ENCODE measurements at places on chromosomes 1 and 21. TPM values are rescaled to one million over a fixed set of nuclear protein-coding genes. Genes with fewer than 3 reads are reported as not detected.

CHTOP gene
- 36.5 TPM for total RNA-seq

POGZ gene
- 16.1 TPM for total RNA-seq

SEMA4A gene
- 21.4 TPM for total RNA-seq

XCL1 gene
- total RNA-seq: not detected

SLC2A5 gene
- total RNA-seq: 1.9 TPM

NCF2 gene
- 18.3 TPM for total RNA-seq

FAAH gene
- 29.6 TPM for total RNA-seq

PDZK1IP1 gene
- total RNA-seq: 9.7 TPM

AADACL4 gene
- total RNA-seq: not detected

ACOT7 gene
- total RNA-seq: 45.5 TPM

GBP4 gene
- total RNA-seq: 3.0 TPM

NTMT2 gene
- total RNA-seq: not detected

DNA sequence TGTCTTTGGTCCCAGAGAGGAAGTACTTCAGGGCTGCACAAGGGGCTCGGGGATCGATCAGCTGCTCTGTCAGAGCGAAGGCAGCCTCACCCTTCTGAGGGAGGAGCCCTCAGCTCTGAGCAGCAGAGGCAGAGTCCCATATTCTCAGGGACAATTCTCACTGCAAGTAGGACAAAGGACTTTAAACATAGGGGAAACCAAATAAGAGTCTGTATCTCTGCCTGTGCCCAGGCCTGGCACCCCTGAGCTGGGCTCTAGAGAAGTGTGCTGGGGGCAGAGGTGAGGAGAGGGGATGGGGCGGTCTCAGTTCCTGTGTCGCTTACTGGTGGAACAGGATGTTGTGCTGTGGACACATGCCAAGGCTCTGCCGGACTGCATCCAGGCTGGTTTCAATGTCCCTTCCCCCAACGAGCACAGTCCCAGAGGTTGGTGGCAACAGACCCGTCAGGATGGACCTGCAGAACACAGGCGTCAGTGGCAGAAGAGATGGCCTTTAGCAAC, 76.6 kb downstream of the ABCA4 start:
- peak overlapping the region; percentile 77 for H3K27ac ChIP-seq
- H3K4me3 ChIP-seq: no peak overlapping the region
- no peaks in the 10 kb centered on the region for H3K36me3 ChIP-seq
- no peak for DNase-seq
- peaks cover 5% of the 10 kb centered on the region for H3K4me1 ChIP-seq

DNA sequence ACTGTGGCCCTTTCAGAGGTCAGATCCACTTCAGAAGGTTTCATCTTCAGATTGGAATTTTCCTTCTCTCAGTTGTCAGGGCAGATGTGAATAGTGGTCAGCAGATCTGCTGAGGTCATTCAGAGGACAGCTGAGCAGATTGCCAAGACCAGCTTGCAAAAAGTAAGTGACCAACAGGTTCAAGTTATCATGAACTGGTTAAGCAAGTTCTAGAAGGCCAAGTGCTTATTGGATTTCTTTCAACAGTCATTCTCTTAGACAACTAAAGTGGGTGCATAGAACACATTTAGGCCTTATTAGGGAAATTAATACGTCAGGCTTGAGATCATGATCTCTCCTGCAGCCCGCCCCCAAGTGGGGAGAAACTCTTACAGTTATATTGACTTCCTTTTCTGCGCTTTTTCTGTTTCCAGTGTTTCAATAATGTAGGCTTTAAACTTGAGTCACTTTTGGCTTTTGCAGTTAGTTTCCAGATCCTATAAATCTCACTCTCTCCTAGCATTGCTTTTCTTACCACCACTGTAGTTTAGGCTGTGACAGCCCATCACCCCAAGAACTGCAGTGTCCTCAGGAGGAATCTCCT, 96.4 kb downstream of the C1orf21 start:
- peaks cover 22% of the 10 kb centered on the region for H3K36me3 ChIP-seq
- peak overlapping the region; percentile 73 for H3K27ac ChIP-seq
- DNase-seq: no peak
- no peaks in the 10 kb centered on the region for H3K27me3 ChIP-seq

DNA sequence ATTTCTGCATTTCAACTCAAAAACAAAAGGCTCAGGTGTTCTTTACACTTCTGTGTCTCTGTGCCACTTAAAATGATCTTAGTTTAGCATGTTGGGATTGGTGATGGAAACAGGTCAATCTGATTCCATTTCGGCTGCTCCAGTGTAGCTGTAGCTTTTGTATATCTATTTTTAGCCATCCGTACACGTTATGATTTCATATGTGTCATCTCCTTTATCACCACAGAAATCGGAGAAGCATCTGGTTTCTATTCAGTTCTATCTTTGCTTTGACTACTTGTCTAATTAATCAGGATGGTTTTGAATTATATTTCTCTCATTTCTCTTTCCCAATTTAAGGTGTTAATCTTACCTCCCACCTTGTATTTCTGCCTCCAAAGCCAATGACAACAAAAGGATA, 41.1 kb downstream of the RGS21 start:
- H3K27me3 ChIP-seq: no peaks in the 10 kb centered on the region
- no peaks in the 10 kb centered on the region for H3K36me3 ChIP-seq
- no peaks in the 10 kb centered on the region for H3K4me1 ChIP-seq
- H3K4me3 ChIP-seq: no peak overlapping the region
- no peak for DNase-seq
- H3K27ac ChIP-seq: no peak overlapping the region

GRCh38 chr1:24562625-24563024, 6.7 kb downstream of the NCMAP start:
- H3K27me3 ChIP-seq: no peaks in the 10 kb centered on the region
- no peak for DNase-seq
- H3K4me3 ChIP-seq: no peak overlapping the region
- no peaks in the 10 kb centered on the region for H3K4me1 ChIP-seq
- no peak overlapping the region for H3K27ac ChIP-seq

GRCh38 chr1:155170101-155170785, 2.9 kb downstream of the KRTCAP2 start:
- H3K27ac ChIP-seq: no peak overlapping the region
- no peak overlapping the region for H3K4me3 ChIP-seq
- H3K4me1 ChIP-seq: peaks cover 62% of the 10 kb centered on the region
- H3K27me3 ChIP-seq: no peaks in the 10 kb centered on the region

DNA sequence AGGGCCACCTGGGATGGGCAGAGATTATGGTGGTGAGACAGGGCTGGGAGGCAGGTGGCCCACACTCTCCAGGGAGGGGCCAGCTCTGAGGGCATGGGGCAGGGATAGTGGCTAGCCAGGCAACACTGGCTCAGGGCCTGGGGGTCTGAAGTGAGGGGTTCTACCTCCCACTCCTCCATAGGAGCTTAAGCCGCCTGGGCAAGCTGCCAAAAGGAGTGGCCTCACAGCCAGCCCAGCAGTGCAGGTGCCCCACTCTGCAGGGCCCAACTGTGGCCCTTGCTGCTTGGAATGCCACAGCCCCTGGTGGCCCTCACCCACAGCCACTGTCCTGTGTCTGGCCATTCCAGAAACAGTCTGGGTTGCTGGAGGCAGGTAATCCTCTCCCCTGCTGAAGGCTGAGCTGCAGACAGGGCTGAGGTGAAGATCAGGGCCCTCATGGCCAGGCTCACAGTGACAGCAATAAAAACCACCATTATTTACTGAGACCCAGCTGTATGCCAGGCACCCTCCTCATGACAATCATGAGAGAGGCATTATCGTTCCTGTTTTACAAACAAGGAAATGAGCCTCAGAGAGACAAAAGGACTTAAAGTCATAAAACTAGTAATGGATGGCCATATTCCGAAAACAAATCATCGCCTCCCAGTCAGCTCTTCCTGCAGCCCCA, 31.0 kb downstream of the KIF21B start:
- H3K27ac ChIP-seq: no peak overlapping the region
- no peak for DNase-seq
- H3K27me3 ChIP-seq: no peaks in the 10 kb centered on the region
- H3K4me3 ChIP-seq: no peak overlapping the region

DNA sequence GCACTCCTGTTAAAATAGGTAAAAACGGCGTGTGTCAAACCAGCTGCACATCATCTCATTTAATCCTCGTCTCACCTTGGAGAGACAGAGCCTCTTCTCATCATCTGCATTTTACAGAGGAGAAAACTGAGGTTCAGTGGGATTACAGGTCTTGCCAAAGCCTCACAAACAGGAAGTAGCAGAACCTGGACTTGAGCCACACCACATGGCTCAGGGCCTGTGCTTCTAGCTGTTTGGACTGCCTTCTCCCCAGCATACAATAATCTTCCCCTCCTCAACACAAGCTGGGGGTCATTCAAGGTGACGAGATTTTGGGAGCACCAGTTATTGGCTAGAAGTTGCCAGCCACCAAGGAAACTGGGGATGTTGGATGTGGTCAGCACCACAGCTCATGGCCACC, 167.9 kb upstream of the ZC3H12A start:
- H3K4me1 ChIP-seq: no peaks in the 10 kb centered on the region
- no peaks in the 10 kb centered on the region for H3K36me3 ChIP-seq
- H3K4me3 ChIP-seq: no peak overlapping the region

GRCh38 chr21:45892916-45893739, 88.4 kb upstream of the COL6A1 start:
- peaks cover 20% of the 10 kb centered on the region for H3K27me3 ChIP-seq
- H3K4me3 ChIP-seq: no peak overlapping the region
- H3K4me1 ChIP-seq: peaks cover 12% of the 10 kb centered on the region
- DNase-seq: no peak

DNA sequence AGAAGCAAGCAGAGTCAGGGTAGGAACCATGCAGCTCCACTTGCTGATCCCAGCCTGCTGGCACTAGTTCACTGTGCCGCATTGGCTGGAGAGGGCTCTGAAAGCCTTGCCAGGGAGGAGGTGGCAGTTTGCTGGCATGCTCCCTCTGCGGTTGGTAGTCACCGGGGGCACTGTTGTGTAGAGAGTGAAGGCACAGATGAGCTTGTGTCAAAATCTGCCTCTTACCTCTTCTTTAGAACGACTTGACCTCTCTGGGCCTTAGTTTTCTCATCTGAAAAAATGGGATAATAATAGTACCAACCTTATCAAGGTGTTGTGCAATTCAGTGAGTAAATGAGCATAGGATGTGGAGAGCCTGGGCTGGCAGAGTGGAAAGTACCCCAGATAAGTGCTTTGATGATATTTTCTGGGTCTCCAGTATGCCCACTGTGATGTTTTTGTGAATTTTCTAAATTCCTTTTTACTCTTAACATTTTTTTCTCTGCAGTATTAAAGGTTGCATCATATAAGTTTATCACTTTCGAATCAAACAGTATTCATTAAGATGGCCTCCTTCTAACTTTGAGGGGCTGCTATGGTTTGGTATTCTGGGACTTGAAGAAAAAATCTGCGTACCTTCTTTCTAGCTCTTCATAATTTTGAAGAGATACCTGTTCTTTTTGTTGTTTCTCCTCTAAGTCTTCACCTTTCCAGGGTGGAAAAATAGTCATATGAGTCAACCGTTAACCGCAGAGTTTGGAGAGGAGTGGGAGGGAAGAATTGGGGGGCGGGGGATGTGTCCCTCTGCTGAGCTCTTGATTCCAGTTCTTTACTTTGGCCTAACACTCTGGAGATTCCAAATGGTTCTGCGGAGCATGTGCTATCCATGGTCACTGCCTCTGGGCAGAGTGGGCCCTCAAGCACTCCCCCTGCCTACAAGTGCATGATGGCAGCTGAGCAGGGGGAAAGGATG, 26.8 kb downstream of the SZRD1 start:
- H3K4me1 ChIP-seq: peaks cover 36% of the 10 kb centered on the region
- no peak for DNase-seq
- H3K27ac ChIP-seq: no peak overlapping the region
- H3K36me3 ChIP-seq: peaks cover 12% of the 10 kb centered on the region

DNA sequence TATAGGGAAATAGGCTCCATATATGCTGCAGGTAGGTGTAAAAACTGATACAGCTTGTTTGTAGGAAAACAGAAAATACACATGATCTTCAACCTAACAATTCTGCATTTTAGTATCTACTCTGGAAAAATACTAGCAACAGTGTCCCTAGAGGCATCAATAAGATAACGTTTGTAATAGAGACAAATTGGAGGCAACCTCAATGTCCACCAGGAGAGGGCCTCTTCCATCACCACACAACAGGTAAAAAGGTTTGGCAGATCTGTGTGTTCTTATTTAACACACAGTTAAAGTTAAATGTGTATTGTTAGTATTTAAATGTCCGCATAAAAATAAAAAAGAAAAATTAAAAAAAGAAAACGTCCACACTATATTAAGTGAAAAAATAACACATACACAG, 5.4 kb downstream of the EIF2D start:
- no peak overlapping the region for H3K4me3 ChIP-seq
- no peak overlapping the region for H3K27ac ChIP-seq
- no peak for DNase-seq

DNA sequence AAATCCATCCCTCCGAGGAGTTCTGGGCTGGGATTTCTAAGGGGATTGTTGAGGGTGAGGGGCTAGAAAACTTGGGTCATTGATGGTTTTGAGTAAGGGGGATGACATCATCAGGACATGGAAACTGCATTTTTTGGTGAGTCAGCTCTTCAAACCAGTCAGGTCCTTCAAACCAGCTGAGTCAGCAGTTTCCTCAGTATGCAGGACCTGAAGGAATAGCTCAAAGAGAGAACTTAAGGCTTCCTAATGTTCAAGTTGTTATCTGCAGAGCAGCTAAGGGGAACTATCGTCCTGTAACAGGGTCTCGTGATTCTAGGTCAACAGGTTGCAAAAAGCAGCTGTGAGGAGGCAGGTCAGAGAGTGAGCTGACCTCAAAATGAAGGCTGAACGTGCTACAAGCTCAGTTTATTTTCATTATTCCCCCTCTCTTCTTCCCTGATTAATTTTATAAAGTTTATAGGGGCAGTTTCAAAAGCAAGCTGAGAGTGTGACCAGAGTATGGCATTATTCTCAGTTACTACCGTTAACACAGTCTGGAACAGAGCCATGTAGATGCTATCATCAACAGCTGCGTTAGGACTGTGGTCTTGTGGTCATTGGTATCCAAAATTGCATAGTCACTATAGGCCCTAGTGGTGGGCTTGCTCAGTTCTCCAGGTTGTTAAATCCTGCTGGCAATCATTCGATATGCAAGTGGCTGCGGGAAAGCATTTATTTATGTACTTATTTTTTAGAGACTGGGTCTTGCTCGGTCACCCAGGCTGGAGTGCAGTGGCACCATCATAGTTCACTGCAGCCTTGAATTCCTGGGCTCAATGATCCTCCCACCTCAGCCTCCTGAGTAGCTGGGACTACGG, 10.7 kb upstream of the SDC3 start:
- peak overlapping the region; percentile 49 for H3K27ac ChIP-seq
- H3K4me3 ChIP-seq: no peak overlapping the region
- no peaks in the 10 kb centered on the region for H3K27me3 ChIP-seq
- DNase-seq: no peak

- DNase-seq: no peak
- no peaks in the 10 kb centered on the region for H3K36me3 ChIP-seq
- no peak overlapping the region for H3K27ac ChIP-seq
- H3K4me1 ChIP-seq: no peaks in the 10 kb centered on the region
- H3K4me3 ChIP-seq: no peak overlapping the region
These were observed 4.6 kb upstream of the FOXE3 start for GRCh38 chr1:47411436-47411835.

- DNase-seq: no peak
- H3K27me3 ChIP-seq: peaks cover 40% of the 10 kb centered on the region
- H3K4me1 ChIP-seq: peaks cover 4% of the 10 kb centered on the region
- H3K27ac ChIP-seq: no peak overlapping the region
- no peak overlapping the region for H3K4me3 ChIP-seq
These were observed 126.2 kb downstream of the GIPC2 start for GRCh38 chr1:78171736-78172590.

- H3K4me3 ChIP-seq: peak within 1 kb of the TSS; percentile 51
- no peak for DNase-seq
- H3K27ac ChIP-seq: peak within 1 kb of the TSS; percentile 87
These were observed at the start of gene ACOT11 for GRCh38 chr1:54547601-54548388. TSS of gene ACOT11 (plus strand) at chr1:54548228. CDS start at chr1:54548310, 82 bp downstream.

All from esophagus squamous epithelium (tissue), 5 donors.